ENCODE measurements at places on chromosomes 6 and 20.

GRCh38 chr6:168724033-168724432, 283.0 kb downstream of the SMOC2 start:
- H3K4me3 ChIP-seq = no peak overlapping the region
- H3K36me3 ChIP-seq = no peaks in the 10 kb centered on the region
- H3K27me3 ChIP-seq = peaks cover 3% of the 10 kb centered on the region
- no peaks in the 10 kb centered on the region for H3K4me1 ChIP-seq
- DNase-seq = no peak

DNA sequence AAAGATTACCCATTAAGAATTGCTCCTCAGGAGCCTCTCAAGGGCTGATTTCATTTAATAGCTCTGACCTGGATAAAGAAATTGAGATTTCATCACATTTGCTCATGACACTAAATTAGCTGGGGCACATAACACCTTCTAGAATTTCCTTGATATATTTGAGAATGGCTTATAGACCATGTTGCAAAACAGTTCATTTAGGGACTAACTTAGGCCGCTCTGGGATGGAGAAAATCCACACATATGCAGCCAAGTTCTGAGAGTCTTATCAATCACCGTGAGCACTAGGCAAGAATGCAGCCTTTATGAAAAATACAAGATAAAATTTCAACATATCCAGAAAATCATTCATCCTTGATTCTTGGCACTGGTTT, 91.0 kb upstream of the MCHR2 start:
- no peaks in the 10 kb centered on the region for H3K27me3 ChIP-seq
- H3K4me1 ChIP-seq = no peaks in the 10 kb centered on the region
- H3K4me3 ChIP-seq = no peak overlapping the region
- H3K36me3 ChIP-seq = no peaks in the 10 kb centered on the region
- DNase-seq = no peak

GRCh38 chr20:2760297-2760951, 40.0 kb downstream of the CPXM1 start:
- no peaks in the 10 kb centered on the region for H3K36me3 ChIP-seq
- H3K4me3 ChIP-seq = no peak overlapping the region
- no peaks in the 10 kb centered on the region for H3K27me3 ChIP-seq
- DNase-seq = no peak

GRCh38 chr6:119552021-119552420, 202.5 kb upstream of the MAN1A1 start:
- H3K27ac ChIP-seq = no peak overlapping the region
- no peaks in the 10 kb centered on the region for H3K4me1 ChIP-seq
- H3K4me3 ChIP-seq = no peak overlapping the region
- H3K36me3 ChIP-seq = no peaks in the 10 kb centered on the region
- no peak for DNase-seq
- H3K27me3 ChIP-seq = no peaks in the 10 kb centered on the region

- no peak overlapping the region for H3K27ac ChIP-seq
- H3K4me1 ChIP-seq = no peaks in the 10 kb centered on the region
- no peaks in the 10 kb centered on the region for H3K27me3 ChIP-seq
- no peak for DNase-seq
Observed at GRCh38 chr6:137165375-137166246, 7.8 kb downstream of the IL22RA2 start.

- H3K27ac ChIP-seq = no peak overlapping the region
- H3K27me3 ChIP-seq = no peaks in the 10 kb centered on the region
- H3K36me3 ChIP-seq = no peaks in the 10 kb centered on the region
- H3K4me1 ChIP-seq = no peaks in the 10 kb centered on the region
Observed at GRCh38 chr20:39453890-39454289, 491.7 kb downstream of the DHX35 start.

- H3K27ac ChIP-seq = peak overlapping the region; percentile 43
- no peaks in the 10 kb centered on the region for H3K4me1 ChIP-seq
- H3K4me3 ChIP-seq = no peak overlapping the region
- H3K36me3 ChIP-seq = no peaks in the 10 kb centered on the region
- no peaks in the 10 kb centered on the region for H3K27me3 ChIP-seq
Observed at GRCh38 chr6:137848672-137849071, 18.4 kb upstream of the TNFAIP3 start.

- H3K27me3 ChIP-seq = no peaks in the 10 kb centered on the region
- peak overlapping the region; percentile 71 for H3K27ac ChIP-seq
- H3K36me3 ChIP-seq = no peaks in the 10 kb centered on the region
- H3K4me1 ChIP-seq = peaks cover 26% of the 10 kb centered on the region
- no peak overlapping the region for H3K4me3 ChIP-seq
Observed at GRCh38 chr20:25252686-25253421, 5.0 kb downstream of the PYGB start.

DNA sequence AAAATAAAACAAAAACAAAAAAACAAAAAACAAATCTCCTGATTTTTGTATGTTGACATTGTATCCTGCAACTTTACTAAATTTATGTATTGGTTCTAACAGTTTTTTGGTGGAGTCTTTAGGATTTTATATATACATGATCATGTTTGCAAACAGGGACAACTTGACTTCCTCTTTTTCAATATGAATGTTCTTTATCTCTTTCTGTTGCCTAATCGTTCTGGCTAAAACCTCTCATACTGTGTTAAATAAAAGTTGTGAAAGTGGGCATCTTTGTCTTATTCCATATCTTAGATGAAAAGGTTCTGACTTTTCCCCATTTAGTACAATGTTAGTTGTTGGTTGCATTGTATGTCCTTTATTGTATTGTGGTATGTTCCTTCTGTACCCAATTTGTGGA, 261.7 kb upstream of the NOX3 start:
- no peak overlapping the region for H3K4me3 ChIP-seq
- no peaks in the 10 kb centered on the region for H3K27me3 ChIP-seq
- H3K36me3 ChIP-seq = no peaks in the 10 kb centered on the region
- H3K4me1 ChIP-seq = no peaks in the 10 kb centered on the region
- H3K27ac ChIP-seq = no peak overlapping the region

Data from small intestine (tissue), 16 donors.